SK-N-SH treated with all-trans-retinoic acid at 6 μM for 48 hours (cell line): ENCODE measurements at places on chromosomes 1 and 21.

- ATAC-seq, result peak; percentile 57
These were observed 827 bp downstream of the FMN2 start for GRCh38 chr1:240092301-240093119.

DNA sequence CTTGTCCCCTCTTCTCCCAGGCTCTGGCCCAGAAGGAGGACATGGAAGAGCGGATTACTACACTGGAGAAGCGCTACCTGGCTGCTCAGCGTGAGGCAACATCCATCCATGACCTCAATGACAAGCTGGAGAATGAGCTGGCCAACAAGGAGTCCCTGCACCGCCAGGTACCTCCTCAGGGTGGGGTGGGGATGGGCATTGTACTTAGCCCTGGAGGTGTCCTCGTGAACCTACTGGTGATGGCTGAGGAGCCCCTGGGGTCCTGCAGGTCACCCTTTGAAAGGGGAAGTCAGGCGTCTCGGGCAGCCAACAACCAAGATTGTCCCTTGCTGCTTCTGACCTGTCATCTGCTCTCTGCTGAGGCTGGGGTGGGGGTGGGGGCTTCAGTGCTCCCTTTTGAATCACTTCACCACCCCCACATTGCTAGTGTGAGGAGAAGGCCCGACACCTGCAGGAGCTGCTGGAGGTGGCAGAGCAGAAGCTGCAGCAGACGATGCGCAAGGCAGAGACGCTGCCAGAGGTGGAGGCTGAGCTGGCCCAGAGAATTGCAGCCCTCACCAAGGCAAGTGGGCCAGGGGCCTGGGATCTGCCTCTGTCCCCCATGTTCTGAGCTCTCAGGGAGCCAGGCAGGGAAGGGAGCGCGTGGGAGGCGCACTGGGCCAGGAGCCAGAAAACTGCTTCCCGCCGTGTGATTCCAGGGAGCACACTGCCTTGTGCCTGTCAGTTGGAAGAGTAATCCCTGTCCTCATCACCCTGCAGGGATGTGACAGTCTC lies 19.7 kb downstream of the PPFIA4 start:
- ATAC-seq, result peak; percentile 34

DNA sequence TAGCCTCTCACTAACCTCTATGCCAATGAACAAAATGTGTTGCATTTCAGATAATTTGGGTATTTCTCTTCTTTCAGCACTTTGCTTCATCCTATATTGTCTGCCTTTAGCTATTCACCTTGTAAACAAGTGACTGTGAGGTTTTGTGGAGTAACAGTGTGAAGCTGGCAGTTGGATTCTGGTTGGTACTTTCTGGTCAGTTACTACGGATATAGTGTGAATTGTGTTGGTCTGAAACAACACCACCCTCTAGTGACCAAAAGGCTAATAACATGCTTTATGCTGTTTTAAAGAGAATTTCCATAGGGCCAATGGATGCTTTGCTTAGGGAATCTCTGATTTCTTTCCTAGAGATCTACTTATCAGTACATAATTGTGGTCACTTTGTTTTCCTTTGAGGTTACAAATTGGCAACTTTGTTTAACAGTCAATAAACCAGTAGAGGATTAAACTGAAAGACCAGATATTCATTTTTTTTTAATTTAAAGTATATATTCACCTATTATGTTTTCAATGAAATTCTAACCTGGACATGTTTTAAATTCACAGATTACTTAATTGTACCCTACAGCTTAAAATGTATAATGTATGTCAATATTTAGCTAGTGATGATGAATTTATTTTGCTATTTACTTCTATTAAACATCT lies 2.5 kb upstream of the PTGER3 start:
- ATAC-seq, result peak; percentile 74

DNA sequence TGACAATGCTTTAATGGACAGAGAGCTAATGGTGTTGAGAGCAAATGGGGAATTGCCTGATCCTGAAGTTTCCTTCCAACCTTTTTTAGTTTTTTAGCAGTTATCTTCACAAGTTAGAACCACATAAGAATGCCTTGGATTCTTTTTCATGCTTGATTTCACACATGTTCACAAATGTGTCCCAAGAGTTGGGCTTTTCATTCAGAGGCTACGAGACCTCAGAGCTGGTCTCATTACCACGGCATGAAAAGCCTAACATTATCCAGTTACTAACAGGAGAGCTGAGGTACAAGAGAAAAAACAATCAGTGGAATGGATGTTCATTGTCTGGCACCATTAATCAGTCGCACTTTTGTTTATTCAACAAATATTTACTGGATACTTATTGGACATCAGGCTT lies 340.6 kb downstream of the ZNF326 start:
- no peak for ATAC-seq

DNA sequence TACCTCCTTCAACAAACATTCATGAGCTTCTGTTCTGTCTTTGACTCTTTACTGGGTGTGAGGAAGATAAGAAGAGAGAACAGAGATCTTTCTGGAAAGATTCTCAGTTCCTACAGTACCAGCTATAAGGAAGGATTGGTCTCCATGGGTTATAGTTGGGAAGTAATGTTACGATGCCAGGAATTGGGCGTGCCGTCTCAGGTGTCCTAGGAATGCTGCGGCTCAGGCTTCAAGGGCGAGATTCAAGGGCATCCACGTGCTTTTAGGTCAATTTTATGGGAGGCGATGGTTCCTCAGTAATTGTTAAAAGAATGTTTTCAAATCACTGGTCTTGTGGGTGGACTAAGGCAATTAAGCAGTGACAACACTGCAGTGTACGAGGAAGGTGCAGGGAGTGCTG lies 27.3 kb downstream of the COG2 start:
- ATAC-seq, result no peak

DNA sequence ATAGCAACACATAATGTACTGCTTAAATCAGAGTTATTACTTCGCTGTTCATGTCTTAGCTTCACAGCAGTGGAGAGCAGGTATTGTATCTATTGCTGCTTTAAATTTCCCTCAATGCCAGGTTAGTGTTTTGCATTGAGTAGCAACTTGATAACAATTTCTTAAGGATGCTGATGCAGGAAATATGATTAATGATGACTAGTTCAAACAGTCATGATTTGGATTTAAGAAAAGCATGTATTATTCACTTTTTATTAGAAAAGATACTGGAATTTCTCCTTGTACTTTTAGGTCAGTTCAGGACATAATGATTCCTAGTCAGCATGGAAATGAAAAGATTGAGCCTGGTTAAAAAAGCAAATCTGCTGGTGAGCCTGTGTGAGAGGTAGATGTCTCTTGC lies 67.2 kb upstream of the ARHGAP29 start:
- no peak; the same call in 2 of the 3 replicates for ATAC-seq

DNA sequence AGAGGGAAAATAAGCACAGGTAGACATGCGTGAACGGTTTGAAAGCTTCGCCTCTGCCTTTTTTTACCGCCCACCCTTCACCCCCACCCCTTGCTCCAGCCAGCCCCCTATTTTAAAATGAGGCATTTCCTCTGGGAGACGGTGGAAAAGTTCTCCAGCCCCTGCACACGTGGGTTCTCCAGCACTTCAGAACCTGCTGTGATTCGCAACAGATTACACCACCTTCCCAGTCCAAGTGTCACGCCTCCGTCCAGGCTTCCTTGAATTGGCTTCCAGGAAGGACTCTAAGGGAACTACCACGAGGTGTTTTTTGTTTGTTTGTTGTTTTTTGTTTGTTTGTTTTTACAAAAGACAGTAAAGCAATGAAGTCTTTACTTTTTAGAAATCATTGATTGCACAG lies 2.6 kb downstream of the LRRC7 start:
- ATAC-seq, result no peak

- ATAC-seq, result no peak
These were observed 144.0 kb upstream of the ZNF648 start for GRCh38 chr1:182205351-182206022.

GRCh38 chr21:35559128-35559828 lies 501.0 kb downstream of the SETD4 start:
- peak; percentile 92 for ATAC-seq

DNA sequence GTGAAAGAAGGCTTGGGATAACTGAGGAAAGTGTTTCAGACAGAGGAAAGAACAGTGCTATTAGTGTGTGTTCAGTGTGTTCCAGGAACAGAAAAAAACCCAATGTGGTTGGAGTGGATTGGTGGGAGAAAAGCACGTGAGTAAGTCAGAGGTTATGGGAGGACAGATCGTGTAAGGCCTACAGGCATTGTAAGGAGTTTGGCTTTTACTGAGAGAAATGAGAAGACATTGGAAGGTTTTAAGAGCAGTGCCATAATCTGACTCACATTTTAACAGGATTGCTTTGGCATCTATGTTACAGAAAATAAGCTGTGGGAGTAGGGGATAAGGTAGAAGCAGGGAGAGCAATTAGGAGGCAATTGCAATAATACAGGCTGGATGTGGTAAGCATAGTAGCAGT lies 4.8 kb downstream of the ARPC5 start:
- ATAC-seq, result no peak

- peak; percentile 42 for ATAC-seq
These were observed 29.5 kb downstream of the CAPN2 start for GRCh38 chr1:223741861-223742260.

DNA sequence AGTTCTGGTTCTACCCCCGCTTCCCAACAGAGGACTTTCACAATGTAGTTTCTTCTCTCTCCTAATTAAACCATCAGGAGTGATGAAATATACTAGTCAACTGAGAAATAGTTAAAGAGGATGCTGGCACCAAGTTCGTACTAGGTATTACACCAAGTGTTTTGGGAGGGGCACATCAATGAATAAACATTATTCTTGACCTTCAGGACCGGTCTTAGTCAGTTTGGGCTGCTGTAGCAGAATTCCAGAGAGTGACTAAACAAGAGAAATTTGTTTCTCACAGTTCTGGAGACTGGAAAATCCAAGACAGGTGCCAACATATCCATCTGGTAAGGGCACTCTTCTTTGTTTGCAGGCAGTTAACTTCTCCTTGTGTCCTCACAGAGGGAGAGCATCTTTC lies 103.8 kb downstream of the SPATA17 start:
- no peak for ATAC-seq

GRCh38 chr1:155120253-155120652 lies 7.4 kb upstream of the EFNA1 start:
- ATAC-seq, result peak; percentile 22; the same call in 2 of the 3 replicates

GRCh38 chr1:178134061-178134460 lies 40.2 kb downstream of the RASAL2 start:
- peak; percentile 40 for ATAC-seq

GRCh38 chr1:83641206-83641658 lies 357.7 kb downstream of the TTLL7 start:
- peak; percentile 58 for ATAC-seq

- ATAC-seq, result no peak
These were observed 72.4 kb upstream of the GNG4 start for GRCh38 chr1:235721982-235722381.

DNA sequence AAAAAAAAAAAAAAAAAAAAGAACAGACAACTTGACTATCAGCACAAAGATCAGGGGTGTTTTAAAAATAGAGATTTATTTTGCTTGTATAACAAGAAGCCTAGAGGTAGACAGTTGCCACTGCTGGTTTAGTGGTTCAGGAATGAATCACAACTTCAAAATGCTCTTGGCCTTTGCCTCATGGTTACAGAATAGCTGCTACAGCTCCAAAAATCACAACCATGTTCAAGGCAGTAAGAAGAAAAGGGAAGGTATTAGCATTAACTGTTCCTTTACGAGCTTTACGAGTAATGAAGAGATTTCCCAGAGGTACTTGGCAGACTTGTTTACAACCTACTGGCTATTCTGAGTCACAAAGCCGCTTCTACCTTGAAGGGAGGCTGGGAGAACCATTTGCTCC lies 52.5 kb upstream of the PPM1J start:
- no peak for ATAC-seq

- peak; percentile 99 for ATAC-seq
These were observed 211.6 kb downstream of the LMX1A start for GRCh38 chr1:165144757-165145397.

GRCh38 chr1:235261243-235261642 lies 66.7 kb downstream of the ARID4B start:
- ATAC-seq, result no peak

DNA sequence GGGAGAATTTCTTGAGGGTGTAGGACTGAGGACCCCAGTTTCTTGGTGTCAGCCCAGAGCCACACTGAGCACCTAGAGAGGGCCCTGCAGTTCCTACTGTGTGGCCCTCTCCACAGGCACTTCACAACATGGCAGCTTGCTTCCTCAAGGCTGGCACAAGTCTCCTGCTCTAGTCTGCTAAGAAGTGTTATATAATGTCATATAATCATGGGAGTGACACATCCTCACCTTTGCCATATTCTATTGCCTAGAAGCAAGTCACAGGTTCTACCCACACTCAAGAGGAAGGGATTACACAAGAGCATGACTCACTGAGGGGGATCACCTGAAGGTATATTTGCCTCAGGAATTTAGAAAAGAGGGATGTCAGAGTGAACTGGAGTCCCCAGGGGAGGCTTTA lies 5.5 kb upstream of the SNX27 start:
- no peak for ATAC-seq

DNA sequence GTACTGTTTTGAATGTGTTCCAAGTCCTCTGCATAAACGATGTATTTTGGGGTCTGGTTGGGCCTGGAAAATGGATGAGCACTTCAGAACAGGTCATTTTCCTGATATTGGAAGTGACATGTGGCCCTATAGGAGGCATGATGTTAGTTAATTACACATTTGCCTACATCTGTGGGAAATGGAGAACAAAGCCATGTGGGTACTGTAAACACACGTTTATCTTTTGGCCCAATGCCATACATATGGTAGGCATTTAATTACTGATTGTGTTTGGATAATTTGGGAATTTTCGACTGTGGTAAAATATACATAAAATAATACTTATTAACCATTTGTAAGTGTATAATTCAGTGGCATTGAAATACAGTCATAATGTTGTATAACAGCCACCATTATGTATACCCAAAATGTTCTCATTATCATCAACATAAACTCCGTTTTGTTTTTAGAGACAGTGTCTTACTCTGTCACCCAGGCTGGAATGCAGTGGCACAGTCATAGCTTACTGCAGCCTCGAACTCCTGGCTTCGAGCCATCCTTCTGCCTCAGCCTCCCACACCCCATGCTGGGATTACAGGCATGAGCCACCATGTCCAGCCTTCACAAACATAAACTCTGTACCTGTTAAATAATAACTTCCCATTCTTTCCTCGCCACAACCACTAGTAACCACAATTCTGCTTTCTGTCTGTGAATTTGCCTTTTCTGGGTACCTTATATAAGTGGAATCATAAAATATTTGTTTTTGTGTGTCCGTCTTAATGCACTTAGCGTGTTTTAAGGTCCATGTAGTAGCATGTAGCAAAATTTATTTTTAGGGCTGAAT lies 11.9 kb upstream of the RNPEP start:
- no peak for ATAC-seq

- no peak for ATAC-seq
These were observed 6.2 kb downstream of the TMCO4 start for GRCh38 chr1:19793360-19794046.

- ATAC-seq, result peak; percentile 40; the same call in 2 of the 3 replicates
These were observed 51.4 kb upstream of the SIM2 start for GRCh38 chr21:36647279-36648093.
